Epithelial cell of proximal tubule (primary cell): ENCODE measurements at places on chromosomes 3 and 15.

DNA sequence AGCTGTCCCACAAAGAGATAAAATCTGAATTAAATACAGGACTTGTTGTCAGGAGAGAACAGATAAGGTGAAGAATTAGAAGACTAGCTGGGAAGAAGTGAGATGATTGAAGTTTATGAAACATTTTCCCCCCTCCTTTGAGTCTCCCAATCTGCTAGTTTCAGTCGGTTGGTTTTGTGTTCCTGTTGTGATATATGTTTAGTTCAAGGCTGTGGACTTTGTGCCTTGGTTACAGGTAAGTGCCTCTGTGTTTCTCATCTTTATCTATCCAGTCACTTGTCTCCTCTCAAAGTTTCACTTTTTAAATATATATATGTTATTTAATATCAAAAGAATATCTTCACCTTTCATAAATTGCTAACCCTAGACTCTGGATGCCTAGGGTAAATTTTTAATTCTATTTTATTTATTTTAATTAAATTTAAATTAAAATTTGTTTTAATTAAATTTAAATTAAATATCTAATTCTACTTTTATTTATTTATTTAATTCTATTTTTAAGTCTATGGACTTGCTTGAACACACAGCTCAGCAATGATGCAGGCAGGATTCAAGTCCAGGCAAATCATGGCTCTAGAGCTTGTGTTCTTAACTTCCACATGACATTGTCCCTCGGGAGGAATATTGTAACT is 190.0 kb downstream of the FHIT start:
- DNase-seq: no peak

DNA sequence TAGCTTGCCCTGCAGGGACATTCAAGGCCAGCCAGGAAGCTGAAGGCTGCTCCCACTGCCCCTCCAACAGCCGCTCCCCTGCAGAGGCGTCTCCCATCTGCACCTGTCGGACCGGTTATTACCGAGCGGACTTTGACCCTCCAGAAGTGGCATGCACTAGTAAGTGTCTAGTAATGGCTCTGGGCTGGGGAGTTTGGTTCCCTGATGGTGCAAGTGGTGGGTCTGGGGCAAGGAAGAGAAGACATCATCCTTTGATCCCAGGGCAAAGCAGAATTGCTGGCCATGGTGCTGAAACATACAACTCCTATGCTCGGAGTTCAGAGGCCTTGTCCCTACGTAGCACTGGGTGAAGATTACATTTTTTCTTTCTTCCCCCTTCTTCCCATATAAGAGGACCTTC is 311.4 kb downstream of the EPHB1 start:
- no peak for DNase-seq

DNA sequence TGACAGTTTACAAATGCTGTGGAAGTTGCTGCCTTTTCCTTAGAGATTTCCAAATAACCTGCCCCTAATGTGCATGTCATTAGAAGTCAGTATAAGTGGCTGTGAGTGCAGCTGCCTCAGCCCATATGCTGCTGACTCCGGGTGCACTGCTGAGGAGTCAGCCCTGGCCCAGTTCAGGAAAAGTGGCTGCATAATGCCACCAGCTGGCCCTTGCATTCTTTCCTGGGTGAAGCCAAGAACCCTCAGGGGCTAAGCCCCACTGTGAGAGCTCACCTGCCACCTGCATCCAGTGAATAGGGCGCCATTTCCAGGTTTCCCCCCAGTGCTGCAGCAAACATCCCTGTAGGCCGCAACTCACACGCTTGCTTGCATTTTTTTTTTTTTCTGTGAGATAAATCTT is 139.9 kb downstream of the TJP1 start:
- no peak for DNase-seq

DNA sequence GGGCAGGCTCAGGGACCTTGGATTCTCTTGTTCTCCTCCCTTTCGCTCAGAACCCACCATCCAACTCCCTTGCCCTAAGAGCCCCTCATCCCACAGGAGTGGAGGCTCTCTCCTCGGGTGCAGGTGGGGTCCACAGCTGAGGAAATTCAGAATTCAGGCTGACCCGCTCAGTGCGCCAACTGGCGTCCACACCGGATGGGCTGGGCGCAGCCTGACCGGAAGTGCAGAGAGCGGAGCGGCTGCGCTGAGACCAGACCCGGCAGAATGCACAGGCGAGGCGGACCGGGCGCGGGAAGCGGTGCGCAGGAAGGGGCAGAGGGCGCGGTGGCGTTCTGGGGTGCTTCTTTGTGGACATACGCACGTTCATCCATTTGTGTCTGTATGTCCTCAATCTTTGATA is 210.4 kb upstream of the NDN start:
- DNase-seq: no peak

DNA sequence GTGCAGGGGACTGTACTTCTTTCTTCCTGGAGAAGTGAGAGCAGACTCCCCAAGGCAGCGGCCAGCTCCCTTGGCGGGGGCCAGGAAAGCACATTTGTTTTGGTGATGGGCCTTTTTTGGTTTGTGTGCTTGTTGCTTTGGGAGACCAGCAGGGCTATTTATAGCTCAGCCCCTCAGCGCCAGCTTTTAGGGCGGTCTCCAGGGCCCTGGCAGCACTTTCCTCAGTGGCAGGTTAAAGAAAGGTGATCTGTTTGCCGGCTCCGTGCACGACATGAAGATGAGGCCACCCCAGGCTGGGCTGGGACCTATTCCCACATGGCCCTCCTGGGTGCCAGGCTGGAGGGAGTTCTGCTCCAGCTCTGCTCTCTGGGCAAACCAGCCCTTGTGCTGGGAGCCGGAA is 21.8 kb downstream of the SLC6A11 start:
- DNase-seq: no peak

DNA sequence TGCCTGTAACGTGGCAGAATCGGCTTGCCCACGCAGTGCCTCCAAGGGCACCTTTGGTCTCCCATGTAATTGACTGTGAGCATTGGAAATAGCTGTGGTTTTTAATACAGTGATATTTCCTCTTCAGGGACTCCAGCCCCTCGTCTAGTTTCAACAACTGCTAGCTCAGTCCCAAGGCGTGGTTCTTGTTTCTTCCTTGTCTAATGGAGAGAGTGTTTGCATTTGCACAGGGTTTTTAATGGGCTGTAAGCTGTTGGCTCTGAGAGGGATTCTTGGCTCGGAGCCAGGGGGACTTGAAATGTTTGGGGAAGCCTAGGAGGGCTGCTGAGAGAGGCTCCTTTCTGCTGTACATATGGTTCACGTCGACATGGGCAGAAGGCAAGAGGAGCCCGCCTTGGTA is 86.2 kb downstream of the THSD4 start:
- DNase-seq: no peak

- DNase-seq: no peak
Measured at GRCh38 chr15:75214293-75215096, 12.8 kb downstream of the C15orf39 start.

DNA sequence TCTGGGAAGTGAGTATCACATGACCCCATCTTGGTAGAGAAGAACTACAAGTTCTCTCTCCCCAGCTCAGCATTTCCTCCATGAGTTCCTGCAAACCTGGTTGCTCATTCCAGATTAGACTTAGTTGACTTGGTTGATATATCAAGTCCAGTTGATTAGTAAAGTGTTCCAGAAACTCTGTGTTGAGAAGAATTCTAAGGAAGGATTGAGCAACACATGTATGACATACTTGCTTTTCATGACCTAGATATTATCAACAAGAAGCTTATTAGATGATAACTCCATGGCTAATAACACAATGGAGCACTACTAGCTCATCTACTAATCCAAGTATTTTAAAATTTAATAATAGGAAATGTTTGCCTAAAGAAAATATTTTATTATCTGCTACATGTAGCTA is 6.4 kb upstream of the EID1 start:
- no peak for DNase-seq

DNA sequence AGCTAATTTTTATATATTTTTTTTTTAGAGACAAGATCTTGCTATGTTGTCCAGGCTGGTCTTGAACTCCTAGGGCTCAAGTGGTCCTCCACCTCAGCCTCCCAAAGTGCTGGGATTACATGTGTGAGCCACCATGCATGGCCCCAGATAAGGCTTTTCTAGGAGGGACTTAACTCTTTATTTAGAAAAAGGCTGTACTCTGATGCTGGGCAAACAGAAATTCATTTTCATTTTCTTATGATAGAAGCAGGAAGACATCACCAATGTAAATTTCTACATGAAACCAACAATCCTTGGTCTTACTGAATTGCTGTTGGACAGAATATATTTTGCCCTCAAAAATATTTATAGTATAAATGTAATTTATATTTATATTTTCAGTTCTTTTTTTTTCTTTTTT is 9.6 kb downstream of the NIPA1 start:
- no peak for DNase-seq

GRCh38 chr3:182913889-182914288 is 66.4 kb downstream of the DCUN1D1 start:
- no peak for DNase-seq

DNA sequence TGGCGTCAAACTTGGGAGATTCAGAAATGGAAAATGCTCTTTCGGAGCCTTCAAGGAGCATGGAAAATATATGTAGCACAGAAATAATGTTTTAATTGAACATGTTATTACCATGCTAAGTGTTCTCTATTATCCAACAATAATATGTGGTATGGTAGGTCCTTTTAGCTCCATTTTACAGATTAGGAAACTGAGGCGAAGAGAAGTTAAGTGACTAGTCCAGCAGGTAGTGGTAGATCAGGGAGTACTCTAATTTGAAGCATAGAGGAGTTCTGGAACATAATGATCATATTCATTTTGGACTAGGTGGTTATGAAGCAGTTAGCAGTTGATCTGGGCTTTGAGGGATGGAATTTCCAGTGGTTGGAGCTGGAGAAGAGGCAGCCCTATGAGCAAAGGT is 1.1 kb downstream of the CMC1 start:
- no peak for DNase-seq

DNA sequence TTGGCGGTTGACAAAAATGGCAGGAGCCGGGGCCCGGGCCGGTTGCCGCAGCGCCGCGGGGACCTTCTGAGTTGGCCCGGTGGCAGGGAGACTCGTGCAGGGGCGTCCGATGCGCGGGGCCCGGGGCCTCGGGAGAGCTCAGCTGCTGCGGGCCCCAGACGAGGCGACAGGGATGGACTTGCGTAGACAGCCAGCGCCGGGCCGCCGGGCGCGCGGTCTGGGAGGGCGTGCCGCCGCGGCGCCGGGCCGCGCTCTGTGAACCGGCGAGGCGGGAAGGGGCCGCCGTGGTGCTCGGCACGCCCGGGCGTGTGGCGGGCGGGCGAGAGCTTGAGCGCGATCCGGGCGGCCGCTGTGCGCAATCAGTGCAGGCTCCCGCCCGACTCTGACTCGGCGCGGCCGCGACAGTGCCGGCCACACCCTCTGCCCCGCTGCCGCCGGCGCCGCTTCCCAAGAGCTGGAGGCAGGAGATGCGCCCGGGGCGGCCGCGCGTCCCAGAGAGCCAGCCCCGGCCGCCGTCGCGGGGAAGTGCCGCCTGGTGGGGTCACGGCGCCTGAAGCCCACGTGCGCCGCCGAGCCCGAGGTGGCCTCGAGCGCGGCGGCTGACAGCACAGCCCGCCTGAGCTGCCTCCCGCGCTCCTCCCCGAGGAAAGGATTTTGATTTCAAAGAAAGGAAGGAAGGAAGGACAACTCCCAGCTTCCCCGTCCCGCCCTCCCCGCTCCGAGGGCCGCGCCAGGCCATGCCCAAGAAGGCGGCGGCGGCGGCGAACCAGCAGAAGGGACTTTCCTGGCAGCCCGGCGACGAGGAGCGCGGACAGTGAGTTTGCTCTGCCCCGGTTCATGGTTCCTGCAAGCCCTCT is 657 bp downstream of the TLNRD1 start:
- DNase-seq: no peak

DNA sequence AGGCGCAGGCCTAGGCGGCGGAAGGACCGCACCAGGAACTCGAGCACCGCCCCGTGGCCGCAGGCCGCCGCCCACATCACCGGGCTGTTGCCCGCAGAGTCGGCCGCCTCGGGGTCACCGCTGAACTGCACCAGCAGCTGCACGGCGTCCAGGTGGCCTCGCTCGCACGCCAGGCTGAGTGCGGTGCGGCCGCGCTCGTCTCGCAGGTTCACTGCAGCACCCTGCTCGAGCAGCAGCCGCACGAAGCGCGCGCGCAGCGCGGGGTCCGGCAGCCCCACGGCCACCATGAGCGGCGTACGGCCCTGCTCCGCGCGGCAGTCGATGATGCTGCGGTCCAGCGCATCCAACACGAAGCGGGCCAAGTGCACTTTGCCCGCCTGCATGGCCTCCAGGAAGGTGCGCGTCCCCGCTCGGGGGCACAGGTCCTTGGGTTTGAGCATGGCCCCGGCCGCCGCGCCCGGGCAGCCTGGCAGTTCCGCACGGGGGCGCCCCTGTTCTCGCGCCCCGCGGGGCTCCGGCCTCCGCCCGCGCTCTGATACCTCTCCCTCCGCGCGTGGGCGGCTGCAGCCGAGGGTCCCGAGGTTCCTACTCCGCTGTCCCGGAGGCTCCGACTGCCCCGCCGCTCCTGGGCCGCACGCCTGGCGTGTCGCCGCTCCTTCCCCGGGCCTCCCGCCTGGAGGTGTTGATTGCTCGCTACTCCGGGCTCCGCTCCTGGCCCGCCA is 556 bp downstream of the ANKRD63 start:
- DNase-seq: no peak

DNA sequence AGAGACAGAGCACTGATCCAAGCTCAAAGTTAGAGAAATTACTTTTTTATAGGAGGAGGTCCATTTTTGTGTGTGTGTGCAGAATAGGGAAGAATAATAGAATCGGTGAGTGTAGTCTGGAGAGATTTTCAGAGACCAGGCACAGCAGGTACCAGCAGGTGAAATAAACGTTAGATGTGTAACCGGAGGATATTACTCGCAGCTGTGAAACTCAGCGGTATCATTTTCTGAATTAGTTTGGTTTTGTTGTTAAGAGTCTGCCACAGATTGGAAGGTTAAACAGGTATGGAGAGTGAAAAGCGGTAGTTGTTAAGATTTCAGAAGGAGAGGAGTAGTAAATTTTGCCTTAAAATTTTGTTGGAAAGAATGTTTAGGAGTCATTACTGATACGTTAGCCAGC is 69.9 kb downstream of the RGMA start:
- no peak for DNase-seq

- DNase-seq: no peak
Measured at GRCh38 chr3:154954757-154955156, 125.4 kb upstream of the MME start.

DNA sequence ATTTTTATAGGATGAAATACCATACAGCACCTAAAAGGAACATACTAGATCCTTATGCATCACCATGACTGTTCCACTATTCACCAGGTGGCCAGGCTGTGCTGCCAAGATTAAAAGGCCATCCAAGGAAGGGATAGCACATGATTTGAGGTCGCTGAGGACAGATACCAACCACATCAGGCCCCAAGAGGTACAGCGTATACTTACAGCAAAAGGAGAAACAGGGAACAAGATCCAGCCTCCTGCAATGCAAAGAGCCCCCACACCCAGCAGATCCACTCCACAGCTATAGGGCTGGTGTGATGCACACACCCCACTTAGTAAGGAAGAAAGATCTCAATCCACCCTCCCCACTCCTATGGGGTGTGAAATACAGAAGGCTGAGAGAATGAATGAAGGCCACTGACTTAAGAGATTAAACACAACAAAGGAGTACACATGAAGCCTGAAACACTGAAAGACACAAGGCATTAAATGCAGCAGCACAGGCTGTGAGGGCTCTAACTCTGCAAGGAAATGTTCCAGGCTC is 32.0 kb upstream of the ZNF445 start:
- no peak for DNase-seq
